Liver (tissue), 10 donors: ENCODE measurements at places on chromosomes 13 and 19. TPM values are rescaled to one million over a fixed set of nuclear protein-coding genes. Genes with fewer than 3 reads are reported as not detected.

DNA sequence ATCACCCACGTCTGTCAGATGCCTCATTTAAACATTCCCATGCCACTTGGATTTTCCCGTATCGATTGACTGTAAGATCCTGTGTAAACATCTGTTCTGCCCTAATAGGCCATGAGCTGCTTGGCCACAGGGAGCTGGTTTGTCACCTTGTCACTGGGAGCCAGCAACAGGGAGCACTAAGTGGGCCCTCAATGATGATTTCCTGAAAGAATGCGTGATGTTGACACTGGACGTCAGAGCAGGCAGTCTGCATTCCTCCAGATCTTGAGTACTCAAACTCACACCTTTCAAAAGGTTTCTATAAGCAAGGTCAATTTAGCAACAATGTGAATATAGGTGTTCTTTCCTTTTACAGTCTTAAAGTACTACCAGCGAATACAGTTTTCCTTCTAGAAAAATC lies 78.8 kb downstream of the TUBGCP3 start:
- no peak overlapping the region for H3K4me3 ChIP-seq
- no peaks in the 10 kb centered on the region for H3K4me1 ChIP-seq
- no peak overlapping the region for H3K27ac ChIP-seq
- H3K36me3 ChIP-seq, result peaks cover 4% of the 10 kb centered on the region
- DNase-seq, result no peak

- no peak overlapping the region for H3K27ac ChIP-seq
- DNase-seq, result no peak
- no peak overlapping the region for H3K4me3 ChIP-seq
- no peaks in the 10 kb centered on the region for H3K27me3 ChIP-seq
- no peaks in the 10 kb centered on the region for H3K4me1 ChIP-seq
- no peaks in the 10 kb centered on the region for H3K36me3 ChIP-seq
Measured at GRCh38 chr13:80877209-80877943, 536.5 kb upstream of the SPRY2 start.

- H3K4me1 ChIP-seq, result peaks cover 8% of the 10 kb centered on the region
- no peaks in the 10 kb centered on the region for H3K36me3 ChIP-seq
- H3K4me3 ChIP-seq, result no peak overlapping the region
- no peak for DNase-seq
- H3K27me3 ChIP-seq, result no peaks in the 10 kb centered on the region
- H3K27ac ChIP-seq, result no peak overlapping the region
Measured at GRCh38 chr19:33324628-33325027, 22.3 kb upstream of the CEBPA start.

DNA sequence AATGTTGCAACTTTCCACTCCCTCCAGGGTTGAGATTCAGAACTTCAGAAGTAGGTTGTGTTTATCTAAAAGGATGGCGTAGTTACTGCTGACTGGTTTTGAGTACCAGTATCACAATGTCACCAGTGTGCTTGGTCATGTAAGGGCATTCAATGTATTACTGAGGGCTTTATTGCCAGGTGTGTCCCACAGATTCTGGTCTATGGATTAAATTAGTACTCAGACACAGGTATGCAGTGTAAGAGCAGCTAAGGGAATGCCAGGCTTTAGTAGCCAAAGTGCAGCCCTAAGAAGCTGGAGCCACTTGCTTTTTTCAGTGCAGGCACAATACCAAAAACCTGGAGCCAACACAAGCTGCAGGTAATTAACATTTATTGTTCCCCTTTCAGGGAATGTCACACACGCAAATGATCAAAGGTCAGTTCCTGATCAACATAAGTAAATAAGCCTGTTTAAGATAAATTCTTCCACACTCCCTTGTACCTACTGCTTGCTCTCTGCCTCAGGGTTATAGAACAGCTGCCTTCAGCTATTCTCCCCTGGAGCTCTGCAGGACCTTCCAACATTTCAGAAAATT lies 130.1 kb upstream of the ZNF91 start:
- no peak overlapping the region for H3K27ac ChIP-seq
- H3K4me1 ChIP-seq, result no peaks in the 10 kb centered on the region
- no peak overlapping the region for H3K4me3 ChIP-seq

DNA sequence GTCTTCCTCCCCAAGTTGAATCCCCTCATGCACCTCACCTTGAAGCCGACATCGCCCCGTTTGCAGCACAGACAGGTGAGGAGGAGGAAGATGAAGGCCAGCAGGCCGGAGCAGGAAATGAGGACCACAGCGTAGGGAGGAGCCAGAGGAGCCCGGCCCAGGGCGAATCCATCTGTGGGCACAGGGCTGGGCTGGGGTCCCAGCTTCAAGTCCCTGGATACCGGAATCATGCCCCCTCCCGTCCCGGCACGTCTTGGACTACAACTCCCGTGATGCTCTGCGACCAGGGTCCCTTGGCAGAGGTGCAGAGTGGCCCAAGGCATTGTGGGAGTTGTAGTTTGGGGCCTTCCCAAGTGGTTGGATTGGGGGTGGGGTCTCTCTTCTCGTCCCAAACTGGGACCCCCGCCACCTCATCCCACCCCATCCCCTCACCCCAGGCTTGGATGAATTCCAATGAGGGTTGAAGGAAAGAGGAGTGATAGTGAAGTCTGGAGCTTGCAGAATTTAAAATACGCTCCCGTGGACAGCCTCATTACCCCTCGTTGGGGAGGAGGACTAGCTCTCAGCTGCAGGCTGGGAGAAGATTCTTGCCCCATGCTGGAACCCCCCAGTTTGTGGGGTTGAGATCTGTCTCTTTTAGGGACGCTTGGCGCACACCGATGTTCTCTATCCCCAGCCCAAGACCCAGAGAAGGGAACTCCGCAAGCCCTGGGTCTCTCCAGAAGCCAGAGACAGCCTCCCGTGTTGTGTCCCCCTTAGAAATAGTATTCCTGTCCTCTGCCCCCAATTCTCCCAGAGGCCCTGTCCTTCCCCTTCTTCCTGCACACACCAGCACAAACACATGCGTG lies 990 bp downstream of the LMTK3 start:
- H3K36me3 ChIP-seq, result no peaks in the 10 kb centered on the region
- H3K27ac ChIP-seq, result no peak overlapping the region
- H3K27me3 ChIP-seq, result peaks cover 8% of the 10 kb centered on the region
- peaks cover 3% of the 10 kb centered on the region for H3K4me1 ChIP-seq
- peak; percentile 73 for DNase-seq
- no peak overlapping the region for H3K4me3 ChIP-seq

GRCh38 chr13:19822673-19823072 lies 39.9 kb upstream of the PSPC1 start:
- H3K4me1 ChIP-seq, result no peaks in the 10 kb centered on the region
- DNase-seq, result no peak
- no peak overlapping the region for H3K27ac ChIP-seq
- H3K36me3 ChIP-seq, result peaks cover 3% of the 10 kb centered on the region

DNA sequence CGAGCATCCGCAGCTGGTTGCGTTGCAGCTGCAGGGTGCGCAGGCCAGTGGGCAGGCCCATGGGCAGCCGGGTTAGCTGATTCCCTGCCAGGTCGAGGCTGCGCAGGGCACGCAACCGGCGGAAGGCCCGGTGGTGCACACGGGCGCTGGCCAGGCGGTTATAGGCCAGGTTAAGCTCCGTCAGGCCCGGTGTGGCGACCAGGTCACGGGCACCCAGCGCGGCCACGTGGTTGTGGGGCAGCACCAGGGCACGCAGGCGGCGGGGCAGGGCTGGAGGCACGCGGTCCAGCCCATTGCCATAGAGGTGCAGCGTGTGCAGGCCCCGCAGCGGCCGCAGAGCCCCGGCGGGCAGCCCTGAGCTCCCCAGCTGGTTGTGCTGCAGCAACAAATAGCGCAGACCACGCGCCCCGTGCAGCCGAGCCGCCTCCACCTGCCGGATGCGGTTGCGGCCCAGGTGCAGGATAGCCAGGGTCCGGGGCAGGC lies 5.3 kb downstream of the PODNL1 start:
- H3K27me3 ChIP-seq, result peaks cover 4% of the 10 kb centered on the region
- H3K27ac ChIP-seq, result no peak overlapping the region
- H3K4me1 ChIP-seq, result no peaks in the 10 kb centered on the region
- H3K4me3 ChIP-seq, result no peak overlapping the region
- peaks cover 2% of the 10 kb centered on the region for H3K36me3 ChIP-seq
- DNase-seq, result no peak

DNA sequence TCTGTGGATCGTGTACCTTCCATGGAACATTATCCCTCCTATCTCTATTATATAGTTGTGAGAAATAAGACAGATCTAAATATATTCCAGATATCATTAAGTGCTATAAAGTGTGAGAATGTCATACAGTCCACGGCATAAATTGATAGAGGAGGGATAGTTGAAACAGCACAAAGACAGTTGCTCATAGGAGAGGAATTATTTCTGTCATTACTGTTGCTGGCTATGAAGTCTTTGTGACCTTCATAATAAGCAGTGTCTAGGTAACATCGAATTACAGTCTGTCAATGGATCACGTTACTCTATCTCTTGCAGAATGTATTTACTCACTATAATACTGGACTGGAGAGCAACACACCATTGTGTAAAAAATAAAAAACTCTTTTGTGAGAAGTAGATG lies 671.5 kb upstream of the PCDH20 start:
- H3K36me3 ChIP-seq, result no peaks in the 10 kb centered on the region
- no peak overlapping the region for H3K4me3 ChIP-seq
- H3K27ac ChIP-seq, result no peak overlapping the region
- H3K27me3 ChIP-seq, result no peaks in the 10 kb centered on the region
- DNase-seq, result no peak

DNA sequence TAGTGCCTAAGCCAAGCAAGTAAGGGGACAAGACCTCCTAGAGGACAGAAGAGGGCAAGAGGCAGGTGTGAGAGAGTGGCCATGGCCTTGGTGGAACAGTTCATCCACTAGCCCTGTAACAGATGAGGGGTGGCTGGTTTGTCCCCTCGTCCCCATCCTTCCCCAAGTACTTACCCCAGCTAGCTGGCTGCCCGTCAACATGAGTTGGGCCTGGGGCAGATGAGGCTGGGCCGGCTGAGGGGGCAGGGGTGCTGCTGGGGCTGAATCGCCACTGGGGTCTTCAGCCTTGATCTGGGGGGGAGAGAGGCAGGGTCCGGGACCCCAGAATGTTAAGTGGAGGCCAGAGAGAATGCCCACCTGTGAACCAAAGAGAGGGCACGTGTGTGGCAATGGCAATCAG lies 15.2 kb downstream of the POU2F2 start:
- no peak overlapping the region for H3K4me3 ChIP-seq
- no peaks in the 10 kb centered on the region for H3K36me3 ChIP-seq
- H3K27me3 ChIP-seq, result no peaks in the 10 kb centered on the region
- no peak overlapping the region for H3K27ac ChIP-seq

DNA sequence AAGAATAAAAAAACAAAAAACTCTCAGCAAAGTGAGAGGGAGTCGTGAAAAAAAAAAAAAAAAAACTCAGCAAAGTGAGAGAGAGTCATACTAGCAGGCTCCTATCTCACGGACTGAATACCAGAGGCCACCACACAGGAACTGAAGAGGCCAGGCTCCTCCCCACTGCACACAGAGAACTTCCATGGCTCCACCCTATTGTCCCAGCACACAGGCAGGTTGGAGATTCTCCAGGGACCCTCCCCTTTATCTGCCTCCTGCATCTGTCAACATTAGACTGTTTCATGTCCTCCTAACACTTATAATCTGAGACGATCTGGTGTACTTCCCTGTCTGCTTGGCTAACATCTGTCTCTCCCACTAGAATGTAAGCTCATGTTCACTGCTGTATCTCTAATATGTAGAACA lies 37.0 kb upstream of the FARP1 start:
- H3K36me3 ChIP-seq, result no peaks in the 10 kb centered on the region
- peaks cover 4% of the 10 kb centered on the region for H3K4me1 ChIP-seq
- peak; percentile 35 for DNase-seq
- H3K4me3 ChIP-seq, result no peak overlapping the region
- H3K27me3 ChIP-seq, result no peaks in the 10 kb centered on the region

- H3K4me1 ChIP-seq, result no peaks in the 10 kb centered on the region
- no peak for DNase-seq
- no peaks in the 10 kb centered on the region for H3K27me3 ChIP-seq
- H3K36me3 ChIP-seq, result no peaks in the 10 kb centered on the region
- H3K4me3 ChIP-seq, result no peak overlapping the region
Measured at GRCh38 chr13:80428349-80429096, 87.6 kb upstream of the SPRY2 start.

The KIR2DL4 gene
- total RNA-seq, result not detected

The CEACAM1 gene
- total RNA-seq, result 19.0 TPM

The KANK3 gene
- 3.3 TPM for total RNA-seq

The C1QTNF9 gene
- total RNA-seq, result not detected
